ENCODE measurements at places on chromosomes 5 and 9.

DNA sequence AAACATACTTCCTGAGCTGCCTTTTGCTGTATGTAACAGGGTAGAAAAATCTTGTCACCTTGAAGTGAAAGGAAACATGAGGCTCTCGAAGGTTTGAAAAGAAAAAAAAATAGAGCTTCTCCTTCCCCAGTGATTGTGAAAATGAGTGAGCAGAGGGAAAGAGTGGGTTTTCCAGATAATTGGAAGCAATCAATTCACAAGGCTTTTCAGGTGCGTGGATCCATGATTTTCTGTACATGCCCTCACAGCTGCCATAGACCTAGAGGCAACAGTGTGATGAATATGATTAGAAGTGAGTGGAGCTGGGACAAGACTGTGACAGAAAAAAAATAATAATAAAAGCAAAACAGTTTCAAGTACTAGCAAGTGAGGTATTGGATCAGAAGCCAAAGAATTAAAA is 1422.5 kb upstream of the CDH6 start:
- no peak for ATAC-seq

- ATAC-seq = no peak
Measured at GRCh38 chr9:91963711-91964240, 13.7 kb upstream of the ROR2 start.

DNA sequence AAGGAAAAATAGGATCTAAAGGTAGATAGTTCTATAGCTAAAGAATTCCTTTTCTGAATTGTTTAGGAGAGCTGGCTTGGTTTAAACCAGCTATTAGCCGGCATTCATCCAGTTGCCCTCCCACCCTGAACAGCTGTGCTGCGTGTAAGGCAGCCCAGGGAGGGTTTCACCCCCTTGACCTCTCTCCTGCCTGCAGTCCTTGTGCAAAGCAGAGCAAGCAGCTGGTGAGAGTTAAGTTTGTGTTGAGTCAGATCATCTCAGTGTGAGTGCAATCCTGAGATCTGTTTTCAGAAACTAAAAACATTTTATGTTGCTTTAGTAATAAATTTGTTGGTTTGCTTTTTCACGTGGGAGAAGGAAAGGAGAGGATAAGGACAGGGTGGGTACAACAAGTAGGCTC is 13.0 kb downstream of the SLC25A25 start:
- ATAC-seq = peak; percentile 31

DNA sequence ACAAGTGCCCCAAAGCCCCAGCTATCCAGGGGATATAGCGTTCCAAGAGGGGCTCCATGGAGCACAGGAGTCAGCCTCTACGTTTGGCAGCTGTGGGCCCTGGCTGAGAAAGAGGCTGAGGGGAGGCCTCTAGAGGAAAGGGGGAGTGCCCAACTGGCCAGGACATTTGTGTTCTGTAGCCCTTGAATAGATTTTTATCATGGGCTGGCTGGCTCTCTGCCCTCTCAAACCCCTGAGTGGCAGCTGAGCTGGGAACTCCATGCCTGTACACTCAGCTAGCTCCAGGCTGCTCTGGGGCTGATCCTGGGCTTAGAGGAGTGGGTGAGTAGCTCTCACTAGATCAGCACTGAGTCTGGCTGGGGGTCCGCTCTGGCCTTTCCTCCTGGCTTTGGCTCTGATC is 285.0 kb downstream of the ZSWIM6 start:
- no peak for ATAC-seq

GRCh38 chr9:19999491-20000057 is 210.7 kb upstream of the SLC24A2 start:
- ATAC-seq = peak; percentile 93

DNA sequence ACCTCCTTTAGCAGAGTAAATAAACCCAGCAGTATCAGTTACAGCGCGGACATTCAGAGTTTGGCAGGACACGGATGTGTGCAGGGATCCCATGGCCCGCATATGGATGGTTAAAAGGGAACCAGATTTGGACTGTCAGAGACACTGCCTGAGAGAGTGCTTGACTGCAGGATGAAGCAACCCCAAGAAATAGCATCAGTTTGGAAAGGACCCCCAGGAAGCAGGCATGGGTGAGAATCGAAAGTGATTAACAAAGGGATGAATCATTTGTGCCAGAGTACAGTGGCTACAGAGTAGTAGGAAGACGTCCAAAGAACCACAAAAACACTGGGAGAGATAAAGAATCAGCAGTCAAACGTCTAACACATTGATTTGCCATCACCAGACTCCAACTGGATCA is 5.5 kb downstream of the C7 start:
- no peak for ATAC-seq

GRCh38 chr9:98168941-98169488 is 23.4 kb downstream of the CORO2A start:
- ATAC-seq = peak; percentile 99

DNA sequence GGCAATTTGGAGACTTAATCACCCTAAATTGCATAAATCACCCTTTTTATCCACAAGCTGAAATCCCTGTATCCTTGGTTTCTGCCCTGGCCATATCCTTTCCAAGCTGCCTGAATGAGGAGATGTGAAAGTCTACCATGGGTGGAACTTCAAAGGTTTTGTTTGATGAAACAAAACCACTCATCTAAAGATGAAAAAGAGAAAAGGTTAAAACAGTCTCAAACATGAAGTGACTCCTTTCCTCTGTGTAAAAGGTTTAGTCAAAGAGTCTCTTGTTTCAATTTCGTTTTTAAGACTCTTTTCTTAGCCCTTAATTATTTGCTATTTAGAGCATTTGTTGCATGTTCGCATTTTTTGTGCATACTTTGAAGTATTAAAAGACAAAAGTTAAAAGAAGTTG is 11.2 kb downstream of the SLC45A2 start:
- peak; percentile 78 for ATAC-seq

DNA sequence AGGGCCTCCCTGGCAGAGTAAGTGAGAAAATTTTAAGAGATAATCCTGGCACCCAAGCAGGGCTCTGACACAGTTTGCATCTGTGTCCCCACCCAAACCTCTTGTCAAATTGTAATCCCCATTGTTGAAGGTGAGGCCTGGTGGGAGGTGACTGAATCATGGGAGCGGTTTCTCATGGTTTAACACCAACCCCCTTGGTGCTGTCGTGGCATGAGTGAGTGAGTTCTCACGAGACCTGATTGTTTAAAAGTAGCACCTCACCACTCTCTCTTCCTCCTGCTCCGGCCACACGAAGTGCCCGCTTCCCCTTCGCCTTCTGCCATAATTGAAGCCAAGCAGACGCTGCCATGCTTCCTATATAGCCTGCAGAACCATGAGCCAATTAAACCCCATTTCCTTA is 80.1 kb downstream of the FBXW11 start:
- ATAC-seq = no peak

- no peak for ATAC-seq
Measured at GRCh38 chr5:73564675-73565074, 764 bp downstream of the ANKRA2 start.

- ATAC-seq = peak; percentile 0
Measured at GRCh38 chr9:137085920-137086530, 760 bp upstream of the MAN1B1 start.

- ATAC-seq = no peak
Measured at GRCh38 chr9:134548185-134548584, 93.4 kb upstream of the COL5A1 start.

GRCh38 chr5:65765582-65765981 is 43.6 kb downstream of the NLN start:
- no peak for ATAC-seq
